ENCODE measurements at places on chromosomes 5 and 9. TPM values are rescaled to one million over a fixed set of nuclear protein-coding genes. Genes with fewer than 3 reads are reported as not detected.

DNA sequence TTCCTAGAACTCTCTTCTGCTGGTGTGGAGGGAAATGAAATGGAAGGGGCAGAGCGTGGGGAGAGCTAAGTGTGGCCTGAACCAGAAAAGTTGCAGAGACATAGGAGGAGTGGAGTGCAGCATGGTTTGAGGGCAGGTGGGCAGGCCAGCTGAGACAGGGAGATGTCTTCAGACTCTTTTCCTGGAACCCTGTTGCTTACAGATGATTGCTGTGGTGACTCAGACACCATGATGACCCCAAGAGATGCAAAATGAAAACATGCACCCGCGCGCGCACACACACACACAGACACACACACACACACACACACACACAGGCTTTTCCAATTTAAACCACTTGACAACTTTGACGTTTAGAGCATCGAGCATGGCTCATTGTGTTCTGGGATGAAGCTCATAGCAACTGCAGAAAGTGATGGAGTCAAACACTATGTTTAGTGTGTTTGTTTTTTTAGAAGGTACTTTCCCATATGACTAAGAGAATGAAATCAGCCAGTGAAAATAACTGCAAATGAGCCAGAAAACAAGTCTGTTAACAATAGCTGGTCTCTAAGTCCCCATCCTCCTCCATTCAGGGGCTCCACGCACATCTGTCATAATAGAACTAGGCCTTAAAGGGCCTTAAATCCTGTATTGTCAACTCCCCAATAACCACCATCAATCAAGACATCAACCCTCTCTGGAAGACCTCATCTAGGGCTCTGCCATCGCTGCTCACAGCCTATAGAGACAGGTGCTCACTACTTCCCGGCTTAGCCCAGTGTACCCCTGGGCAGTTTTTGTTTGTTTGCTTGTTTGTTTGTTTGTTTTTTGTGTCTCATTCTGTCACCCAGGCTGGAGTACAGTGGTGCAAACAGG is 9.6 kb downstream of the TMOD1 start:
- DNase-seq = peak; percentile 97

- no peak for DNase-seq
Observed at GRCh38 chr5:131302506-131302905, 38.7 kb downstream of the CDC42SE2 start.

DNA sequence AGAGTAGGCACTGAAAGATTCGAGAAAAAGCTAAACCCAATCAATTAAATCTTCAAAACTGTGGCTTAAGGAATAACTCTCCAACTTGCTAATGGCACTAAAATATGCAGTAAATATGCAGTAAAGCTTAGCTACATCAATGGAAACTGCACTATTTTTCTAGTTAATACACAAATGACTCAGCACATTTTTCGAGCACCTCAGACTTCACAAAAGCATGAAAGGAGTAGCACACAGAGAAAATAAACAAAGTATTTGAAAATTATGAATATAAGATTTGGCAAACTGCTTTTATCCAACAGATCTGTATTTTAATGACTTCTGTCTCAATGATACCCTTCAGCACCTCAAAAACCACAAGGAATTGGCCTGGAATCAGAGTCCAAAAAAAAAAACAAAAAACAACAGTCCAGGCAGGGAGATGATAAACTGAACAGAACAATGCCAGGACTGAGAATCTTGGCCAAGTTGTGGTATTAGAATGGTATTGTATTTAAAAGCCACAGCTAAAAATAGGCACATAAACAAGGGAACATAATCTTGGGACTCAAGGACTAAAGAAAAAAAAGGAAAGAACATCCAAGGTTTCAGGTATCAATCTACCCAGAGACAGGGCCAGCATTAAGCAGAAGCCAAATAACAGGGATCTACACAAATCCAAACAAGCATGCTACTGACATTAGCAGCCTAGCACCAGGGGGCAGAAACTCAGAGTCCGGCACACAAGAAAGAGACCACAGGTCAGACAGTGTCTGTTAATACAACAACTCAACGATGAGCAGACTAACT is 21.4 kb downstream of the TMEM245 start:
- DNase-seq = peak; percentile 96

- DNase-seq = no peak
Observed at GRCh38 chr5:76489877-76490688, 87.0 kb downstream of the IQGAP2 start.

DNA sequence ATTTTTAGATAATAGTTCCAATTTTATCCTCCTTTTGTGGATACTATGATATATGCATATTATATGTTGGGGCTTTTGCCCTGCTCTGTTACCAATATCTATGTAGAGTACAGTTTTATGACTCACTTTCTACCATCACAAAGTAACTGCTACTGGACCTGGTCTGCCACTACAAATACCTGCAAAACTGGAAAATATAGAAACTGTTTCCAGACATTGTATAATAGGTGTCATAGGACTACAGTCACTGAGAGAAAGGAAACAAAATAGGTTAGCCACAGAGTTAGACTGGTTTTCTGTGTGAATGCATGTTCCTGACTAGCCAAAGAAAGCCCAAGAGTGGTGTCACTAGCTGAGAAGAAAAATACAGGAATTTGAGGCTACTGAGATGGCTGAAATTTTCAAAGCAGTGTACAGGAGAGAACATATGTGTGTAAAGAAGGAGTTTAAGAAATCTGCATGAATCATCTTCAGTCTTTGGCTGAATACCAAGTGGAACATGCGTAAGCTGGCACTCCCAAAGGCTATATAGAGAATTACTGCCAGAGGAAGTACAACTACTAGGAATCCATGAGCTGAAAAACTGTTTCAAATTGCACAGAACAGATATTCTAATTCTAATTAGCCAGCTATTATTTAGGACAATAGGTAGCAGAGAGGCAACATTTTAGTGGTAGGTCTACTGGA is 29.0 kb upstream of the FAM174A start:
- peak; percentile 76 for DNase-seq

DNA sequence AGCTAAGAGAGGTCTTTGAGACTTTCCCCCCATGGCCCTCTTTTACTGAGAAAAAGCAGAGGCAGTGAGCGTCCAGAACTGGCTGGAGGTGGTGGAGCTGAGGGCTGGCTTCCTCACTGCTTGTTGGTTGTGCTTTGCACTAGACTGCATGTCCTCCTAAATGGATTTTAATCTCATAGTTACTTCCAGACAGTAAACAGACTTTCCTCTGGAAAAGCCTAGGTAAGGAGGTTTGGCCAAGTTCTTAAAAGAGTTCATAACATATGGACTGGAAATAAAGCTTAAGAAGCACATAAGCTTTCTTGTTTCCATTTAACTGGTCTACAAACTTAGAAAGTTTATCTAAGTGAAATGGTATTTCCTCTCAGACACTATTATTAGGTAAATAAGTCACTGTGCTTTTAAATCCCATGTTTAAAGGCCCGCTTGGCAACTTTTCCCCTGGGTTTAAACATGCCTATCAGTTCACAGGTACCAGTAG is 2.0 kb downstream of the ASPN start:
- DNase-seq = peak; percentile 21

GRCh38 chr9:116264361-116264760 is 110.8 kb downstream of the PAPPA start:
- no peak for DNase-seq

- DNase-seq = peak; percentile 52
Observed at GRCh38 chr5:102867992-102868662, 113.0 kb downstream of the PAM start.

DNA sequence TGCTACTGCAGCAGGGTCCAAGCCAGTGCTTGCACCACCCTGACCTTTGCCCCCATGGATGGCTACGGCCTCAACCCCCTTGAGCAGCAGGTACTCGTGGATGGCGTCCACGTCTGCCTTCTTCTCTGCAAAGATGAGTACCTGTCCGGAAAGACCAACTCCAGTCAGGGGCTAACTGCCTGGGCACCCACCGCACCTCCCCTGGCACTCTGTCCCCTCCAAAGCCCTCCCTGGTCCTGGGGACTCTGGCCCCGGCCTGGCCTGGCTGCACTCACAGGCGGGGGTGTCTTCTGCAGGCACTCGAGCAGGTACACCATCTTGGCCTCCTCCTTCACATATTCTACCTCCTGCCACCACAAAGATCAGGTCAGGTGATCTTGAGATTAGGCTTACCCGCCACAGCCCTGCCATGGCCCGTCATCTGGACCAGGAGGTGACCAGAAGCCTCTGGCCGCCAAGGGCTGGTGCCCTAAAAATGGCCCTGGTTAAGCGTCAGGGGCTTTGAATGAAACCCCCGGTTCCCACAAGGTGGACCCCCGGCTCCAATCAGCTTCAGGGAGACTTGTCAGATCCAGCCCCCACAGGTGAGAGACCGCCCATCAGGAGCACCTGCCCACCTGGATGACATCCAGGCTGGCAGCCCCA is 3.2 kb upstream of the DOK3 start:
- DNase-seq = no peak

GRCh38 chr5:172789687-172790495 is 18.9 kb upstream of the DUSP1 start:
- DNase-seq = peak; percentile 90

DNA sequence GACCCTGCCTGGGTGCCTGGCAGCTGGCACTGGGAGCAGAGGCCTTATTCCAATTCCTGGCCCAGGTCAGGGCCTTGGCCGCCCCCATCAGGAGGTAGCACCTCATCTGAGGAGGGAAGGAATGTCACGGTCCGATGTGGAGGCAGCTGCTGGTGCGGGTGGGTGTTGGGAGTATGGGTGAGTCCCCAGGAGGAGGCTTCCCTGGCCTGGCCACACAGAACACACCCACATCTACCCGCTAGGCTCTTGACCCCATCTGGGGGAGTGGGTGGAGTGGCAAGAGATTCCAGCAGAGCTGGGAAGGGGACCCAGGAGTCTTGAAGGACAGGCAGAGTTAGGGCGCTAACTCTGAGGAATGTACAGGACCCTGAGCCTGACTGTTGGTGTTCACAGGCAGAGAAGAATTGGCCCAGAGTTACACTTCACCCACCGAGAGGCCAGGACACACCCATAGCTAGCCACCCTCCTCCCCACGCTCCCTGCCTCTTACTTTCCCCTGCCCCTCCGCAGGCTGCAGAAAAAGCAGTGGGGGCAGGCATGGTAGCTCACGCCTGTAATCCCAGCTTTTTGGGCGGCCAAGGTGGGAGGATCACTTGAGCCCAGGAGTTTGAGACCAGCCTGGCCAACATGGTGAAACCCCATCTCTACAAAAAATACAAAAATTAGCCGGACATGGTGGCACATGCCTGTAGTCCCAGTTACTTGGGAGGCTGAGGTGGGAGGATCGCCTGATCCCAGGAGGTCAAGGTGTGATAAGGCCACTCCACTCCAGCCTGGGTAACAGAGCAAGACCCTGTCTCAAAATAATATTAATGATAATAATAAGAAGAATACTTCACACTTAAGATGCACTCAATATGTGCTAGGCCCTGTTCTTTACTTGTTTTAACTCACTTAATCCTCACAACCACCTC is 6.0 kb downstream of the OLFML2A start:
- DNase-seq = no peak

- no peak for DNase-seq
Observed at GRCh38 chr9:96492993-96493531, 43.1 kb downstream of the HABP4 start.

DNA sequence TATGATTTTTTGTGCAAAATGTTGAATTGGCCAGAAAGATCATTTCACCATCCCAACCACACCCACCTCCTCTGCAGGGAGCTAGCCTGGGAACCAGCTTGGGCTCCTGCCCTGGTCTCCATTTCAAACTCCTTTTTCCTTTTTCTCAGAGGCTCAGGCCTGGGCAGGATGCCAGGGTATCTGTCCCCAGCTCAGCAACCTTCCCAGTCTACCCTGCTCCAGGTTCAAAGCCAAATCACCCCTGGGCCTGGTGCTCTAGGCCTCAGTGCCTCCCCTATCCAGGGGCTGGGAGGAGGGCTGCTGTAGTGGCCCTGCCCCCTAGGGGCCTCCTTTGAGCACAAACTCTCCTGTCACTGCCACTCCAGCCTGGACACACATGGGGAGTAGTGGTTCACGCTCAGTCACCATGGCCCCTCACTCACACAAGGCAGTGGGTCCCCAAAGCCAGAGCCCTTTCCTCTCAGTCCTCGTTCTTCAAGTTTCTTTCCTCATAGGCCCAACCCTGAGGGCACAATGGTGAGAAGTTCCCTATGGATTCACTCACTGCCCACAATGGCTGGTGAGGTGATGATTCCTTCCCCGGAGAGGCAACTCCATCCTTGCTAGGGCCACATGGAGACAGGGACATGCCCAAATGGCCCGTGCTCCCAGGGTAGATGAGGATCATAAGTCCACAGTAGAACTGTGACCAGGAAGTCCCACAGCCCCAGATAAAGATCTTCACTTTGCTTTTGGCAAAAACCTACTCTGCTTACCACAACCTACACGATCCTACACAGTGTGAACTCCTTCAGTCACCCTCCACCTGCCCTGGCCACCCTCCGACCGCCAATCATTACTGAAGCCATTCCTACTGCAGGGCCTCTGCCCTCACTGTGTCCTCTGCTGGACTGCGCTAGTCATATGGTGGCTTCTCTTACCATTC is 1.6 kb upstream of the ST6GALNAC4 start:
- peak; percentile 73 for DNase-seq

DNA sequence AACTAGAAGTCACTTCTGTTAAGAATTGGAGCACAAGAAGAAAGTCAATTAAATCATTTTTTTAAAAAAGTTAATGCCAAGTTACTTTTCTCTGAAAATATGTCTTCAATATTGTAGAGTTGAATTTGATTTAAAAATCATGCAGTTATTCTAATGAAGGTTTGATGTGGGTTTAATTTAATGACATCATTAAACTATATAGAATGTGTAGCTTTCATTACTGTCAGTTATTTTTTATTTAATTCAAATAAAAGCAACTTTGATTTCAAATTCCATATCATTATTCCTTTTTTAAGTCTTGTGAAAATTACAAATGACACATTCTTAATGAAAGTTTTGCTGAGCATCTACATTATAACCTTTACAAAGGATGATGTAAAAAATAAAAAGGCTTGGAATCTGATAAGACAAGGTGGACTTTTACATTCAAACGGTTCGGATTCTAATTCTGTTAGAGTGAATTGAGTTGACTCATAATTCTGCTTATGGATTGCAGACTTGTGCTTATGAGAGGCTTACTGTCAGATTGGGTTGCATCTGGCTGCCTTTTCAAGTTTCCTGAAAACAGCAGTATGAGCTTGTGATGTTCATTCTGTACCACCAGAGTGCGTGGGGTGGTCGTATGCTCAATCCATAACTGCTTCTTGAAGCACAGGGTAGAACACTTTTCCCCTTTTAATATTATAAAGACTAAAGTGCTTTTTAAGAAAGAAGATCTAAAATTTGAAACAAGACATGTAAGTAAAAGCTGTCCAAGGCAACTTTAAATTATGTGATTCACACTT is 253.0 kb upstream of the ARRDC3 start:
- DNase-seq = no peak

DNA sequence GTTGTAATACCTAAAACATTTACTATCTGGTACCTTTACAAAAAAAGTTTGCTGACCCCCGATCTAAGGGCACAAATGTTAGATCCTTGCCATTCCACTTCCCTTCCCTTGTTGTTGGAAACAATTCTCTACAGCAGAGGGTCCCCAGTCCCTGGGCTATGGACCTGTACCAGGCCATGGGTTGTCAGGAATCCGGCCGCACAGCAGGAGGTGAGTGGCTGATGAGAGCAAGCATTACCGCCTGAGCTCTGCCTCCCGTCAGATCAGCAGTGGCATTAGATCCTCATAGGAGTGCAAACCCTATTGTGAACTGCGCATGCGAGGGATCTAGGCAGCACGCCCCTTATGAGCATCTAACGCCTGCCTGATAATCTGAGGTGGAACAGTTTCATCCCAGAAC is 248.5 kb downstream of the AP3B1 start:
- no peak for DNase-seq

The WNK2 gene
- total RNA-seq = 0.02 TPM

The KIAA1958 gene
- 2.9 TPM for total RNA-seq

The ENHO gene
- total RNA-seq = 0.71 TPM

The STKLD1 gene
- total RNA-seq = not detected

The REEP2 gene
- total RNA-seq = 0.32 TPM

The ZBTB43 gene
- 9.3 TPM for total RNA-seq
